ENCODE measurements at places on chromosomes 5 and 9.

DNA sequence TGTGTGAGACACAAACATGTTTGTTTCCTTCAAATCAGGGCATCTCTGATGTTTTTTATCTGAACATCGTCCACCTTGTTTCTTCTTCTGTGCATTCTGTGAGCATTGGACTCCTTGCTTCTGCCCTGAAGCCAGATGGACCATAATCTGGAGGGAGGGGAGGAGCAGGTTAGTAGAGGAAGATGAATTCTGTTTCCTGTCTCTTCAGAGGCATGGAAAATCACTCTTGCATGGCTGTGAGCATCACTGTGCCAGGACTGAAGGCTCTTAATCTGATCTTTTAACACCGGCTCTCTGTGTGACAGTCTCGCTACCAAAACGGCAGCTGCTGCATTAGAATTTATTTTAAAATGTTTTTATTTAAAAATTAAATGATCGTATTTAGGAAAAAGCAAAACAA is 43.3 kb downstream of the TLE4 start:
- no peak for DNase-seq

DNA sequence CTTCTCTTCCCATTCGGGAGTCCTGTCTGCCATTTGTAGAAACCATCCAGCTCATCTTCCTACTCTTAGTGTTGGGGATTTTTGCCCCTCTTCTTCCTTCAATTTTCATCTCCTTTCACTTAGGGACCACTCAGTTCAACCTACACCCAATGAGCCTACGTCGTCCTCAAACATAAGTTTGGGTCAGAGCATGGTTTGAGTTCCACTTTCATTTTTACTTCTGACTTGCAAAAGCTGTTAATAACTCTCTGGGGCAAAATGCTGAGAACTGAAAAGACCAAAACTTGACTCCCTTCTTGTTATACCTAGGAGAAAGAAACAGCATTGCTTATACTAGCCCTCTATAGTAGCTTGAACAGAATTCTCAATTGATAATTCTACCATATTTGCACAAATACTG is 381.5 kb upstream of the MPDZ start:
- no peak for DNase-seq

DNA sequence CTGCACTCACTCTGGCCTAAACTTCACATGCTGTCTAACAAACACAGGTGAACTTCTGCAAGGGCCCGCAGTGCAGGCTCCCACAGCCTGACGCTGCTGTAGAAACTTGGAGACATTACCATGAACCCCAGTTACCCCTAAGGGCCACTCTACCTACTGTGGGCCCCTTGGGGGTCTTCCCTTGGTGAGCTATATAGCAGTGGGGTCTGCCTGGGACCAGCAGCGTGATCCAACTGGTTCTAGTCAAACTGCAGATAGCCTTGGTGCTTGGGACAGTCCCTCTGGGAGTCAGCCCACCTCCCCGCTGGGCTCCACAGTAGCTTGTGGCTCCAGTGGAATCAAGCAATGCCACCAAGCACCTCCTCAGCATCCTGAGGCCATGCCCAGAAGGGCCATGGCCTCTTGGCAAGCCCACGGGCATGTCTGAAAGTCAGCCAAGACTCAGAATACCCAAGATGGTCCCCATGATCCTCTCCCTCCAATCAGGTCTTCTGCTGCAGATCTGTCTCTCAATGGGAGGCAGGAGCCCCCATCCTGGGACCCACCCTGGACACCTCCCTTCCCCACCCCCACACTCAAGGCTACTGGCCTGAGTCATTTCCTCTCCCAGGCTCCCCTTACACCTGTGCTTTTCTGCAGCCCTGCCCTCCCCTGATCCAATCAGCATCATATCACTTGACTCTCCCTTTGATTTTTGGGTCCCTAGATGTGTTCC is 230.0 kb upstream of the IRX1 start:
- no peak for DNase-seq

DNA sequence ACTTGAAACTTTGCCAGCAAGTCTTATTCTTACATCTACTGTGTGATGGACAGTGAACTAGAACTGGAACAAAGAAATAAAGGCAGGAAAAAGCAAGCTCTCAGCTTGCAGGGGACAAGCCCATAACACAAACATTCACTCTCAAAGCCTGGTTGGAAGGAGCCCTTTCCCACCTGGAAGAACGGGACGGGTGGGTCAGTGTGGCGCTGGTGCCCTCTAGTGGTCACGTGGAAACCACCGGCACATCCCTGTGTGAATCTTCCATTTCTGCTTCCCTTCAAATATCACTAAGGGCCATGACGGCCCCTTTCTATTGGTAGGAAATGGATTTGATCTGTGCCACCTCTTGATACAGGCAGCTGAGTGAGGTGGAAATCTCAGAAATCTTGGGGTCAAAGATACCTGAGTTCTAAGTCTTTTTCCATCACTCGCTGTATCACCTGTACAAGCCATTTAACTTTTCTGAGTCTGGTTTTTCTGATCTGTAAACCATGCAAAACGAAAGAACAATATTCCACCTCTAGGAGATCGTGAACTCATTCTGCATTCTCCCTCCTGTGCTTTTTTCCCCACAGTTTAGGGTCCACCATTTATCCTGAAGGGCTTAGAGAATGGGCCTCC is 211.6 kb downstream of the MSX2 start:
- peak; percentile 58 for DNase-seq

DNA sequence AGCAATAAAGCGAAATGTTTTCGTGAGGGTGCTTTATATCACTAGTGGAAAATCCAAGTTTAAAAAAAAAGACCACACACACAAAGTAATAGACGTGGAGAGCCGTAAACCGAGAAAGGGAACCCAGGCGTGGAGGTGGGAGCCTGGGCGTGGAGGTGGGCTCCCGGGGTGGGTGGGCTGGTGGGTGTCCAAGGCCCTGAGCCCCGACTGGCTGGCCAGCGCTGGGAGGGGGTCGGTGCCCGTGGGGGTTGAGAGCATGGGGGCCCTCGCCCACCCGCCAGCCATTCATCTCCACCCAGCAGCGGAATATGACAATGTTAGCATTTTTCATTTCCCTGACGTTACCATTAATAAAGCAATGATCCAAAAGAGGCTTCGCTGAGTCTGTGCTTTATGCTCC is 135.0 kb downstream of the MVB12B start:
- DNase-seq: no peak

GRCh38 chr9:33295571-33295970 is 5.3 kb downstream of the NFX1 start:
- no peak for DNase-seq

Data from putamen (tissue), 1 donor.